ENCODE measurements at places on chromosomes 16 and 17.
A peak's percentile ranks its signal among the peaks of the same experiment; 100 is the strongest.

GRCh38 chr17:77146882-77147281, 6.1 kb downstream of the SEC14L1 start:
- DNase-seq: no peak

DNA sequence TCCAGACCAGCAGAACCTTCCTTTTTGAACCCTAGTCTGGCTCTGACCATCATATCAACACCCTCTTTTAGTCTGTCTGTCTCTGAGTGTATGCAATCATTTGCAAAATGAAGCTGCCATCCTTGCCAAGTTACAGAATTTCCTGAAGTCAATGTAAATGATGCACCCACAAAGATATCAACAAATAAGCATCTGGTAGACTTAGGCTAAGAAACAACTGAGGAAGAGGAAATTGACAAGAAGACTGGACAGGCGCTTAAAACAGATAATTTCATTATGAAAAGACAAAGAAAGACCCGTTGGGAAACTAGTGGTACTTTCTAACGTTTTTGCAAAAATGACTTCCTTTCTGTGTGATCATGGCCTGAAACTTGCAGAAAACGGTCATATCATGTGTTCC, 24.7 kb upstream of the CIITA start:
- DNase-seq: no peak

- DNase-seq: no peak
Measured at GRCh38 chr16:9092282-9092977, 986 bp downstream of the HAPSTR1 start.

- no peak for DNase-seq
Measured at GRCh38 chr17:77770331-77771105, 188.0 kb upstream of the TNRC6C start.

DNA sequence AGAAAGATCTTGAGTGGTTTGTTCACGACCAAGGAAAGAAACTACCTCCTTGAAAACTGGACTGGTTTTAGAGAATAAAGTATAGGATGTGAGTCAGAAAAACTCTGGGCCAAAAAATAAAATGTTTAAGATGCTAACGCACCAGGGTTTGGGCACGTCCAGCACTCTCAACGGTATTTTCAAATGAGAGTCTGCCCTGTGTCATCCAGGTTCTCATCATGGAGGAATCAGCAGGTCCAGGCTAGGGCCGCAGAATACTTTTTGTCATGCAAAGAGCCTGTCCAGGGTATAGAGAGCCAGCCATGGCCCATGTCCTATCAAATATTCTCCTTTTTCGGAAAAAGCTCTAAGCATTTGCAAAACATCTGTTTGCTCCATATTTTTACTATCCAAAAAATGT, 2.4 kb downstream of the NXN start:
- DNase-seq: no peak

GRCh38 chr17:16905593-16906191, 66.2 kb downstream of the TNFRSF13B start:
- DNase-seq: peak; percentile 14

DNA sequence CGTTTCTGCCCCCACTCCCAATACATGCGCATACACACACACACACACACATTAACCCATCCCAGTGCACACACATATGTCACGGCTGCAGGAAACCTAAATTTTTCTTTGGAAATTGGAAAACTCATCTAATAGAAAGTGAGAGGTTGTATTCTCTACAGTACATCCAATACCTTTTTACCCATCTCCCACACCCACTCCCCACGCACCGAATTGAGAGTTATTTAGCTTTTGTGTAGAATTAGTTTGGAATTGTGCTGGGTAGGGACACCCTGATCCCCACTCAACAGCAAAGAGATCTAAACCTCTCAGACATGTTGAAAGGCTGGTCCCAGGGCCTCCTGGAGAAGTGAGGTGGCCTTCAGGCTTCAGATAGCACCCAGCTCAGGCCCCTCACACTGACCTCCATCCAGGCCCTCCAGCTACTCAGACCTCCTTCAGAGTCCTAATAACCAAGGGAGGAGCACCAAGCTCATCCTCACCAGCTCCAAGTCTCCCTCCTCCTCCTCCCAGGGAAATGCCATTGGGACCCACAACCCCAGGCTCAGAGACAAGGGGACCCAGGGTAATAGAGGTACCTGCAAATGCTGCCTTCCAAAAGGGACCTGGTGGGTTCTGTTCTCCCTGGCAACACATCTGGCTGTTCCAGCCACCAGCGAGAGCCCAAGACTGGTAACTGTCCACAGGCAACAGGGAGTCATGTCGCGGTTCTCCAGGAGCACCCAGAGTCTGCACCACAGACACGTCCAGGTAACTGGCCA, 955 bp downstream of the HOXB13 start:
- DNase-seq: no peak

DNA sequence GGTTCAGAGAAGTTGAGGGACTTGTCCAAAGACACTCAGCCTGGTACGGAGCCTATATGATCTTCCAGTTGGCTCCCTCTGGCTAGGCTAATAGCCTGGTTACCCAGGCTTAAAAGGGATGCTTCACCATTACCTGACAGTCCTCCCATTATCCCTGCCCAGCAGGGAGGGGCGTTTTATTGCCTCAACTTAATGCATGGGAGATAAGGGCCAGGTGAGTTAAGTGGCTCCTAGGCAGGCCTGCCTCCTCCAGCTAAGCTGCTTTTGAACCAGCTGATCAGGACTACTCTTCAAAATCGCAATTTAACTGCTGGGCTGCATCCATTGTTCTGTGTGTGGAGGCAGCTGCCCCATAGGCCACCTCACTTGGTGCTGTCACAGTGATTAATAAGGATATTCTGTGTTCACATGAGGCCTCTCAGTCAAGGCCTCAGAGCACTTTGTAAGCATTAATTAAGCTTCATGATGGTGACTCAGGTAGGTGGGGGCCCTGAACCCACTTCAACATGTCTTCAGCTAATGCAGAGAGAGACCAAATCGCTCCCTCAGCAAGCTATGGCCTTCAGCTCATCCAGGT, 27.9 kb downstream of the SMPD3 start:
- no peak for DNase-seq

- DNase-seq: no peak
Measured at GRCh38 chr16:4597174-4597573, 17.5 kb downstream of the UBALD1 start.

- DNase-seq: no peak
Measured at GRCh38 chr17:60468371-60468770, 46.1 kb downstream of the CHCT1 start.

DNA sequence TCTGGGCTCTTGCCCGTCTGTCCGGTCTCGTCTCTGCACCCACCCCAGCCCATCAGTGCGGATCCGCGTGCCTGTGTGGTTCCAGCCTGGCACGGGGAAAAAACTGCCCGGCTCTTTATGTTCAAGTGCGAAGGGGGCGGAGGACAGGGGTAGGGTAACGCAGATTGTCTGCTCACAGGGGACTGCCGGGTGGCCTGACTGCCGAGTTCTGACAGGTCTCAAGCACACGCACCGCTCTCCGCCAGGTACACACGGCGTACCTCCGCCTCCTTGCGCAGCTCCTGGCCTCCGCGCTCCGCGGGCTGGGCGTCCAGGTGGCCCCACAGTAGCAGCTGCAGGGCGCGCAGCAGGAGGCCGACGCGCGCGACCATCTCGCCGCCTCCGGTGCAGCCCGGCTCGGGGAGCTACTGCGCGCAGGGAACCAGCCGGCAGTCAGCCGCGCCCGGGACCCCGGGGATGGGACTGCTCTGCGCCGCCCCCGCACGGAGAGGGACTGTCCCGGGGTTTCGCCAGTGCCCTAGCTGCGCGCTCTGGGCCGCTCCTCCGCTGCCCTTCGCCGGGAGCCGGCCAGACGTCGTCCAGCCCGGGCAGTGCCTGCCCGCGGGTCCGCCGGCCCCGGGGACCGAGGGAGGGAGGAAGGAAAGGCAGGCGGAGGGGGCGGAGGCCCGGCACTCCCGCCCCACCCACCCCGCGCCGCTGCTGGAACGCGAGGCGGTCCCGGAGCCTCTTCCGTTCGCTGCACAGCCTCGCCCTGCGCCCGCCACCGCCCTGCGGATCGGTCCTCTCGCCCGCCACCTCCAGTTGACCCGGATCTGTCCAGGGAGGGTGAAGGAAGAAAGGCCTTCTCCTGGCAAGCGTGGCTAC, at the start of gene MMP28:
Gene MMP28 (minus strand): TSS at position 635 of the 864 bp plus-strand sequence. CDS start 264 bp downstream, at position 371.
- peak; percentile 56 for DNase-seq

GRCh38 chr17:3502466-3502865, 26.7 kb downstream of the ASPA start:
- DNase-seq: no peak

DNA sequence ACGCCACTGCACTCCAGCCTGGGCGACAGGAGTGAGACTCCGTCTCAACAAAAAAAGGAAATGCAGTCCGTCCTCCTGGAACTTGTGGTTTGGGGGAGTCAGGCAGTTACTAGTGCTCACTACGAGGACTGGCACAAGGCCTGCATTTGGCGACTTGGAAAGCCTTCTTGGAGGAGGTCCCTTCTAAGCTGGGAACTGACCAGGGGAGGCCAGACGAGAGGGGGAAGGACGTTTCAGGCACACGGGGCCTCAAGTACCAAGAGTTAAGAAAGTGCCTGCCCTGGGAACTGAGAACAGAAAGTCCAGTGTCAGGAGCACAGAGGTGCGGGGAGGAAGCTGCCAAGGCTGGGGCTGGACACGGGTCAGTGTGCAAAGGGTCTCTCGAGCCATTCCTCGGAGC, 89.9 kb downstream of the ABR start:
- no peak for DNase-seq

- DNase-seq: no peak
Measured at GRCh38 chr16:15856182-15856581, 646 bp downstream of the MYH11 start.

DNA sequence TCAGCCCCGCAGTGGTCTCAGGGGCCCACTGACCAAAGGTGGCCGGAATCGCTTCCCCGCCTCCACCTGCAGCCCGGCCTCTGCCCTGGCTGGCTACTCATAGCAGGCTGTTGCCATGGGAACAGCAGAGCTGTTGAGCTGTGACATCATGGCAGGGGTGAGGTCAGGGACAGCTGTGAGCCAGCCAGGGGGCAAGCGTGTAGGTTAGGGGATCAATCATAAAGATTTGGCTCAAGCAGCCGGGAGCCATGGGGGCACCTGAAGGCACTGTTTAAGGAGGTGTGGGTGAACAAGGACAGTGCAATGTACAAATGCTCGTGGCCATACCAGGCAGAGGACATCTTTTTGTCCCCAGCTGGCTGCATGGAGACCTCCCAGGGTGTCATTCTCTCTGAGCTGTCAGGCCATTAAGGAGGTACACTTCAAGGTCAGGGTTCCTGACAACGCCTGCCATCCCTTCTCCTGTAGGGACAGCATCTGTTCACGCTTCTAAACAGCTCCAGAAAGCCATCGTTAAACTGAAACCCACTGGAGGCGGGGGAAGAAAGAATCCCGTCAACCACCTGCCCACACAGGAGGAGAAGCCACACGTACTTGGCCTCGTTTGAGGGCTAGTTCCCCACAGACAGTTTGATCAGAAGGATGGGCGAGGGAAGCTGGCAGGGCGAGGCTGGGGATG, at the start of gene CEP295NL:
Gene CEP295NL (minus strand): TSS at position 101 of the 679 bp plus-strand sequence. CDS start 1,373 bp downstream, outside the sequence.
- no peak for DNase-seq

DNA sequence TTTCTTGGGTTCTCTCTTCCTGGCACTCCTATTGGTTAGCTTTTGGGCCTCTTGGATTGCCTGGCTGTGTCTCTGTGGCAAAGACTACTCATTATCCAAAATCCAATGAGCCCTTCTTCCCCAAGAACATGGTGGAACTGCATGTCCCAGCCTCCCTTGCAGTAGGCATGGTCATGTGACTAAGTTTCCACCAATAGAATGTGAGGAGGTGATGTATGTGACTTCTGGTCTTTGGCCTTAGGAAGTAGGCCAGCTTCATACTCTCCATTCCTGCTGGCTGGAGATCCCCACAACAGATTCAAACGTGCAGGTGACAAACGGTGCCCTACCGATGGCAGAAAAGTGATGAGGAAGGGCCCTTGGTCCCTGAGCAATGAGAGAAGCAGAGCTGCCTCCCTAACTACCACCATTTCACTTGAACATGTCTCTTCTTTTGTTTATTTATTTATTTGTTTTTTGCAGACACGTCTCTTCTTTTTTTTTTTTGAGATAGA, 17.3 kb upstream of the SPN start:
- no peak for DNase-seq

GRCh38 chr16:1929105-1929504, 10.9 kb upstream of the HS3ST6 start:
- DNase-seq: no peak

DNA sequence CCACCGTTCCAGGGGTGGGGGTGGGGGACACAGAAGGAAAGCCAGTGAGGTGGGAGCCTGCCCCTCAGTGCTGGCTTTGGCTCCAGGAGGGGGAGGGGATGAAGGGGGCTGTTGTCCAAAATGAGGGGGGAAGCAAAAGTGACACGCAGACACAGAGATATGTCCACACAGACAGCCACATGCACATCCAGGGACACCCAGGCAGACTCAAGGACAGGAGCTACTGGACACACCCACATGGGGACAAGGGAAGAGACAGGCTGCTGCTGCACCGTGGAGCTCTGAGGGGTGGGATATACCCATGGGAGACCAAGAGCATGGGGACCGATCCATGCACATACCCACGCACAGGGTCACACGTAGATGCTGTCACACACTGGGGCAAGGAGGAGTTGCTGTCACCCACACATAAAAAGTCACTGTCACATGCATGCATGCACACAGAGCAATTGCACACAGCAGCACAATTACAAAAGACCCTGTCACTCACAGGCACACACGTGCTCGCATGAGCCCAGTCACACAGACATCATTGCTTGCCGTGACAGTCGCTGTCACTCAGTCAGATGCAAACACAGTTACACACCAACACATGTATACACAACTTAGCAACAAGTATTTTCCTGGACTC, 1.3 kb downstream of the THRA start:
- DNase-seq: no peak

GRCh38 chr17:15502369-15503112, 35.1 kb upstream of the CDRT4 start:
- peak; percentile 58 for DNase-seq

- no peak for DNase-seq
Measured at GRCh38 chr17:44315760-44316731, 7.6 kb downstream of the RUNDC3A start.

DNA sequence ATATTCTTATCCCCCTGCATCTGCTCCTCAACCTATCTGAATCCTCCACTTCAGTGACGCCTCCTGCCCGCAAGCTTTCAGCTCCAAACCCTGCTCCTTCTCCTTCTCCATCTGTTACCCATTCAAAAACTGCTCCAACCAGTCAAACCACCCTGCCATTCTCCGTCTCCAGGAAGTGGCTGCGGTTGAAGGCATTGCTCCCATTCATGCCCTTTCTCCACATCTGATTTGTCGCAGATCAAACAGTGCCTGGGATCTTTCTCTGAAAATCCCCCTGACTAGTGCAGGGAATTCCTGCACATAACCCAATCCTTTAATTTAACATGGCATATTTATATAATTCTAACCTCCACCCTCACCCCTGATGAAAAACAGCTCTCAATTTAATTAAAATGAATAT, 56.3 kb downstream of the SLFN5 start:
- no peak for DNase-seq

All from LoVo (cell line).